Spleen (tissue), 13 donors: ENCODE measurements at places on chromosomes 1 and 21. TPM values are rescaled to one million over a fixed set of nuclear protein-coding genes. Genes with fewer than 3 reads are reported as not detected.

LCE1E gene
- total RNA-seq: not detected

OR6N1 gene
- total RNA-seq: 0.77 TPM

WNT3A gene
- total RNA-seq: not detected

CTSK gene
- 22.0 TPM for total RNA-seq

AK4 gene
- total RNA-seq: 2.2 TPM

CYYR1 gene
- total RNA-seq: 81.9 TPM

- H3K27me3 ChIP-seq: no peaks in the 10 kb centered on the region
- H3K27ac ChIP-seq: no peak overlapping the region
- H3K36me3 ChIP-seq: no peaks in the 10 kb centered on the region
Observed at GRCh38 chr1:34278211-34278610, 101.5 kb downstream of the C1orf94 start.

- no peak within 1 kb of the TSS for H3K27ac ChIP-seq
- H3K27me3 ChIP-seq: peaks cover 54% of the 10 kb centered on the region
- no peaks in the 10 kb centered on the region for H3K4me1 ChIP-seq
Observed at GRCh38 chr1:233904633-233905415, at the start of gene SLC35F3. Gene SLC35F3 (plus strand): TSS chr1:233904676.

DNA sequence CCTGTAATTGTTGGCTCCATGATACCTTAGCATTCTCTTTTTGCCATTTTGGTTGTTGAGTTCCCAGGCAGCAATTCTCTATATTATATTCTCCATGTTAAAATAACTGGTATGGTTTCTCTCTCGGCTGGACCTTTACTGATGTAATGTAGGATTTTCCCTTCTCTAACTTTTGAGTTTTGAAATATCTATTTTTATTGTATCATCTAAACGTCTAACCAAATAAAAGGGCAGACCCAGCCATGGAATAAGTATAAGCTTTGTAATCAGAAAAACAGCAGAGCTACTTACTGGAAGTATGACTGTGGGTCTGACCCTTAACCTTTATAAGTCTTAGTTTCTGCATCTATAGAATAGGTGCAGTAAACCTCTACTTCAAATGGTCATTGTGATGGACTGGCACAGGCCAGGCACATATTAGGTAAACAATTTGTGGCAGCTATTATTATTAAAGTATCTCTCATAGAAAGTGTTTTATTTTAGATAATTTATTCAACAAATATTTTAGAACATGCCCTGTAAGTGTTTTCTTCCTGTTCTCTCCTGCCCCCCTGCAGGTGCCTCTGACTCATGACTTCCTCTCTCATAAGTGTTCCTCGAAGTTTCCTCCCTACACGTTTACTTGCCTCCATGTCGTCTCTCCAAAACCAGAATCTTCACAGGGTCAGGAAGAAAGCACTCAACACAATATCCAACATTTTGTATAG, 224.9 kb upstream of the FGGY start:
- peaks cover 17% of the 10 kb centered on the region for H3K4me1 ChIP-seq
- H3K27ac ChIP-seq: peak overlapping the region; percentile 49
- DNase-seq: no peak
- no peaks in the 10 kb centered on the region for H3K36me3 ChIP-seq
- H3K27me3 ChIP-seq: no peaks in the 10 kb centered on the region

DNA sequence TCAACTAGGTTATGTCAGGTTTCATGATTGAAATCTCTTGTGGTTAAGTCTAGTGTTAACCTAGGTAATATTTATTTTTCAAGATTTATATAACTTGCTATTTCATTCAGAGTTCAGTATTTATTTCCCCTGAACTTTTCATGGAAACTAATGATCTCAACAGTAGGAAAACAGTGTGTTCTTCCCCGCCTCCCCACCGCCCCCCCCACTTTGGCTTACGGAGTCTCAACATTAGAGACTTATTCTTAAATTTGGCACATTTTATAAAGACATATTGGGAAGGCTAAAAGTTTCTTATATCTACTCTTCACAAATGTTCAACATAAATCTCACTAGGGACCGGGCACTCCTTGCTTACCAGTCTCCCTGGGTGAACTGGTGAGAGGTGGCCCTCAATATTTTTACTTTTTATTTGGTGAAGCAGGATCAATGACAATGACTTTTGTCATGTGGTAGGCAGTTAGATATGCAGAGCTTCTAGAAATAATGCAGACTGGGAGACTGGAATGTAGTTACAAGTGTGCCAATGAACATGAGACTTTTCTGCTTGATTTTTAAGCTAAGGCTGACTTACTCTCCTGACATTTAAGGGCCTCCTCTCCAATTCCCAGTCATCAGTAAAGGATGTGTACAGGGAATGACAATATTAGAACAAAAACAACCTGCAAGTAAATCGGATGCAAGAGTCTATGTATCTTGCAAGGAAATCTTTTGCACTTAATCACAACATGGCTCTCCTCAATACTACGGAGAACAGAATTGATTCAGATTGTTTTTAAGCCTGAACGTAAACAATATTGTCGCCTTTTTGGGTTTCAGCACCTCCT, 1.7 kb upstream of the MAN1A2 start:
- H3K4me3 ChIP-seq: peak overlapping the region; percentile 90
- H3K27me3 ChIP-seq: no peaks in the 10 kb centered on the region
- H3K4me1 ChIP-seq: peaks cover 49% of the 10 kb centered on the region
- peak overlapping the region; percentile 99 for H3K27ac ChIP-seq
- DNase-seq: no peak

DNA sequence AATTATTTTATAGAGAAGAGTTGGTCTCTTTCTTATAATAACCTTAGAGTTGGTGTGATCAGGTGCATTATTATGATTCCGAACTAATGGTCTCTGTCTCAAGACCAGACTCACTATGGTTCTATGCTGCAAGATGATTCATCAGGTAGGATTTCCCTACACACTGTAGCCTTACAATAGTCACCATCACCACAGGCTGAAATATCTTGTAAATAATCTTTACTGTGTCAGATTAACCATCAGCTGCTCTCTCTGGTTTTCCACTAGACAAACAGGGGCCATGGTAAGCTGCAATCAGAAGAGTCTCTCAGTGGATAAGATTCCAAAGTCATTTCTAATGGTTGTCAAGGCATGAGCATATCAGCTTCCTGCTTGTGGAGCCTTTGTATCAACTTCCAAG, 4.4 kb upstream of the GBP4 start:
- no peaks in the 10 kb centered on the region for H3K27me3 ChIP-seq
- no peak for DNase-seq
- no peak overlapping the region for H3K4me3 ChIP-seq
- no peak overlapping the region for H3K27ac ChIP-seq

DNA sequence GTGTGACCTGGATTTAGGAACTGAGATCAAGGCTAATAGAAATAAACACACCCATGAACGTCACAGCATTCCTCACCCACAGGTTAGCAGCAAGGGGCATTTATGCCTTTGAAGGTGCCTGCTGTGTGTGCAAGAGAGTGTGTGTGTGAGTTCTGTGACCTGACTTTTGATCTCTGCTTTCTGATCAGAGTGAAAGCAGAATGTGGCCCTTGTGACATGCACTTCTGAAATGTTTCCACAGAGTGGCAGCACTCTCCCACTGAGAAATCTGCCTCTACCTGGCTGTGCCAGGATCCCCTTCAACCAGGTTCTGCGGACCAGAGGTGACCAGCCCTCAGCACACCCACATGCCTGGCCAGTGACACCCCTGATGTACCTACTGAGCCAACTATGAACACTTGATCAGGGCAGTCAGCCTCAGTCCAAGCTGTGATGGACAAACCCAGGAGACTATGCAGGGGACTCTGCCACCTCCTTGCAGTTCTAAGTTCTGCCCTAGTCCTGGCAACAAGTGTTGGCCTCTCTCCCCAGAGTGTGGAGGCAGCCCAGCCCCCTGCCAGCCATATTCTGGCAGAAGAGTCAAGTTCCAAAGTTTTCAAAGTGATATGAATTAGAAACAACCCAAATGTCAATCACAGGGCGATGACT, 41.0 kb downstream of the RXRG start:
- H3K36me3 ChIP-seq: no peaks in the 10 kb centered on the region
- no peak overlapping the region for H3K4me3 ChIP-seq

GRCh38 chr1:217389895-217390294, 241.0 kb downstream of the GPATCH2 start:
- H3K27me3 ChIP-seq: no peaks in the 10 kb centered on the region
- no peak for DNase-seq
